ENCODE measurements at places on chromosomes 7 and 10.
A peak's percentile ranks its signal among the peaks of the same experiment; 100 is the strongest.

DNA sequence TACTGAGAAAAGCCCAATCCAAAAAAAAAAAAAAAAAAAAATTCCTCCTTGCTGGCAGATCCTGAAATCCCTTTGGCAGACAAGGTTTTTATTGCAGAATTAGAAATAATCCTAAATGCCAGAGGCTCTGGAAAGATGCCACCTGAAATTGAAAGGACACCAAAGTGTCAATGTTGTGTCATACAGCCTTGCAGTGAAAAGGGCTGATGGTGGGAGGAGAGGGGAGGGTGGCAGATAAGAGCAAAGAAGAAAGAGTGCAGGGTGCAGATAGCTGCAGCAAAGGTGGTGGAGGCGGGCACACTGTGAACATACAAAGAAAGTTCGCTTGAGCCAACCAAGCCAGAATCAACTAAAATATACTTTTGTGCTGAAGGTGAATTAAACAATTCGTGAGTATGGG, 8.2 kb upstream of the OPTN start:
- no peak for DNase-seq

GRCh38 chr7:131952365-131952764, 395.9 kb upstream of the PODXL start:
- peak; percentile 27 for DNase-seq

DNA sequence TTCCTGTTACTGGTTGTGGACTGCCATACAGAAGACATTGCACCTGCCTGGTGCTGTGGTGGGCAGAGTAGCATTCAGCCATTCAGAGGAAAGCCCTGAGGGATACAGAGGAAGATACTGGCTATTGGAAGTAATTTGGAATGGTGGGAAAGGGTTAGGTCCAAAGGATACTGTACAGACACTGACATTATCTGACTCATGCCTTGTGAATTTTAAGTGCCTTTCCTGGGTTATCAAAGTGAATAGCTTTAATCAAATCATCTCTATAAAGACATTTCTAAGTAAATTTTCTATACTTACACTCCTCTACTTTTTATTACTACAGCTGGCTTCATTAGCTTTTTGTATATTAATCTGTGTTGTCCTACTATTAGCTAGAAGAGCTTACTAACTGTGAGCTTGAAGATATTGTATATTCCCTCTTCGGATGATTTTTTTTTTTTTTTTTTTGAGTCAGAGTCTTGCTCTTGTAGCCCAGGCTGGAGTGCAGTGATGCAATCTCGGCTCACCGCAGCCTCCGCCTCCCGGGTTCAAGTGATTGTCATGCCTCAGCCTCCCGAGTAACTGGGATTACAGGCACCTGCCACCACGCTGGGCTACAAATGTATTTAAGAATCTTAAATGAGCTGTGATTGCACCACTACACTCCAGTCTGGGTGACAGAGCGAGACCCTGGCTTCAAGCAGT, 186.5 kb downstream of the ADK start:
- DNase-seq: peak; percentile 47

- no peak for DNase-seq
Measured at GRCh38 chr10:29437871-29438270, 149.0 kb downstream of the LYZL1 start.

Measured in M059J (cell line).